ENCODE measurements at places on chromosomes 2 and 18. TPM values are rescaled to one million over a fixed set of nuclear protein-coding genes. Genes with fewer than 3 reads are reported as not detected.

The PXDN gene
- polyA plus RNA-seq = 4.7 TPM

The NYAP2 gene
- polyA plus RNA-seq = not detected

The RSAD2 gene
- polyA plus RNA-seq = 4.3 TPM

The CPLX4 gene
- not detected for polyA plus RNA-seq

The OTOF gene
- not detected for polyA plus RNA-seq

The CFC1 gene
- not detected for polyA plus RNA-seq

The PEX13 gene
- polyA plus RNA-seq = 12.7 TPM

The MEP1B gene
- polyA plus RNA-seq = not detected

DNA sequence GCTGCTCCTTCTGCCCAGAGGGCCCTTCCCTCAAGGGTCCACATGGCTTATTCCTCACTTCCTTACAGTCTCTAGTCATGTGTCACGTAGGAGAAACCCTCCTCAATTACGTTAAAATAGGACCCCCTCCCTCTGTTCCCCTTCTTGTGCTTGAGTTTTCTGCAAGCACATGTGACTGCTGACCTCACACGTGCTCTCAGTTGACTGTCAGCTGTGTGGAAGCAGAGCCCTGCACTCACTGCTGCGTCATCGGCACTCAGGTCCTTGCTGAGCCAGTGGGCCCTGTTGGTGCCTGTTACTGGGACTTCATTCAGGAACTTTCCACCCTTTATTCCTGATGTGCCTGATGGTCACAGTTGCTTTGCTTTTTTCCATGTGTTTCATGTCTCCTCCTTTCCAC is 11.1 kb downstream of the ATG16L1 start:
- DNase-seq = no peak

DNA sequence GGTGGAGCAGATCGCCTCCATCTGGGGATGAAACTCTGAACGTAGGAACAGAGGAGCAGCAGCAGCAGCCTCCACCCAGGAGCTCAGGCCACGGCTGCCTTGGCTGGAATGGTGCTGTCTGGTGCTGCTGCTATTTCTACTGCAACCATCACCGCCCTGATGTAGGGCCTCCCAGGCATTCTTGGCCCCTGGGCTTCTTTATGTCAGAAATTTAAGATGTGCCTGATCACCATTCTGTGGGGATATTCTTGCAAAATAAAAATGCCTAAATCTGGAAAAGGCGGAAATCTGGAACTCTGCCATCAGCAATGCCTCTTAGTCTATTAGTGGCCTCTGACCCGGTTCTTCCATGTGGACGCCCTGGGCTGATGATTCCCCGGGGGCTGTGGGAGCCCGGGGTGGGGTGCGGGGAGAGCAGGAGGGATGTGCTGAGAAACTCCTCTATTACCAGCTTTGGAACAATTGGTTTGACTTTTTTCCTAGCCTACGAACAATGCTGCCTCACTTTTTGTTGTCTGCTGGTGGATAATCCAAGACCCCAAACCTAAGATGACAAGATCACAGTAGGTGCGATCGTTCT is 47.2 kb downstream of the FAM124B start:
- DNase-seq = no peak

DNA sequence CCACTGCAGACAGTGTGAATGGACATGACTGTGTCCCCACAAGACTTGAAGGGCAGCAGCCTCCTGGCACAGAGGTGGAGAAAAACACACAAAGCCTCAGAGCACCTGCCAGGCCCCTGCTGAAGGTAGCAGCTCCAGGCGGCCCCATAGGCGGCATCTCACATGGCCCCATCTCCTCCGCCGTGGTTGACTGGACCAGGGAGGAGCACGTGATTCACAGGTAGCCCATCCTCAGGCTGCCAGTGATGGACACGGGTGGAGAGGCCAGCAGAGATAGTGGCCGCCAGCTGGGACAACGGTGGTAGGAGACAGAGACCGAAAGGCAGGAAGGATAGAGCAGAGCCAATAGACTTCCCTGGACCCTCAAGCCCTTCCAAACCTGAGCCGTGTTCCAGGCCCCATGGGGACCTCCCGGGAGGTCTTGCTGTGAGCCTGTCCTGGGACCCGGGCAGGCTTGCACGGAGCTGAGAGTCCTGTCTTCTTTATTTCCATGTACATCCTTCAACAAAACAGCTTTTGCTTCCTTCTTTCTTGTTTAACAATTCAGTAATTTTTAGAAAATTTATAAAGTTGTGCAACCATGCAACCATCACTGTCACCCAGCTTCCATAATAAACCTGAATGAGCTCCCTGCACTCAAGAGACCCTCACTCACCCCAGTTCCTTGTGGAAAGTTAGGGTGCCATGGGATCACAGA is 26.9 kb downstream of the GPR55 start:
- no peak for DNase-seq

DNA sequence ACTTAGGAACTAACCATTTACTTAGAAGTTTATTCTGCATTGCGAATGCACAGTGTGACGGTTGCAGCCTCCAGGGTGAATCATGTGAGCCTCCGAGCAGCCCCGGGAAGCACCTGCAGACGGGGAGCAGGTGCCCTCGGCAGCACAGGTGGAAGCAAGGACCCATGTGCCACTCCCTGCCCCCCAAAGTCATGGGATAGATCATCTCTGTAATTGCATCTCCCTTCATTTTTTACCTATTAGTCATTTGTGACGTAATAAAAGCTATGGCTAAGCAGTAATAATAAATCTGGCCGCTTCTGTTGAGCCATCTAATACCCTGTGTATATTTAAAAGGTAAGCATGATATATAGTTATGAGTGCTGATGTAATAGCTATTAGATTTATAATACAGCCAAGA is 97.2 kb downstream of the PTGR3 start:
- DNase-seq = no peak

DNA sequence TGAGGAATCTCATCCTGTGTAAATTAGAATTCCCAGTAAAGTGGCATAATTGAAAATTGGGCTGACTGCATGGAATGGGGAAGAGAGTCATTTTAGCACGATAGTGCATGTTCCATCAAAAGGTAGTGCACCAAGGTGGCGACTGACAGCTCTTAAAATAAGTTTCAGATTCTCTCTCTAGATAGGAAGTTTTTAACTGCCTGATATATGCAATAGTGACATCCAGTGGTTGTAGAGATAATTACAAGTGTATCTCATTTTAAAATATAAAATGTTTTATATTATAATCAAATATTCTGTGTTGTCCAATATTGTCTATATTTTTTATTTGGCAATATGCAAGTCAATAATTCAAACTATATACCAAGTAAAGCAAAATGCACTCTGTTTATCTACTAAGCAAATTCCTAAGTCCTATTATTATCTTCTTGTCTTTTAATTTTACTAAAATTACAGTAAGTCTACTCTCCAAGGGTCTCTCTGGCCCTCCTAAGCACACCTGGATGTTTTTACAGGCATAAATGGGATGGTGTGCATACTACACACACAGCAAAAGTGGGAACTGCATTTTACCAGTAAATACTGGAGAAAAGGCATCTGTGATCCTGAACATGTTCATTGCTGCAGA is 397.7 kb upstream of the HNRNPA3 start:
- no peak for DNase-seq

DNA sequence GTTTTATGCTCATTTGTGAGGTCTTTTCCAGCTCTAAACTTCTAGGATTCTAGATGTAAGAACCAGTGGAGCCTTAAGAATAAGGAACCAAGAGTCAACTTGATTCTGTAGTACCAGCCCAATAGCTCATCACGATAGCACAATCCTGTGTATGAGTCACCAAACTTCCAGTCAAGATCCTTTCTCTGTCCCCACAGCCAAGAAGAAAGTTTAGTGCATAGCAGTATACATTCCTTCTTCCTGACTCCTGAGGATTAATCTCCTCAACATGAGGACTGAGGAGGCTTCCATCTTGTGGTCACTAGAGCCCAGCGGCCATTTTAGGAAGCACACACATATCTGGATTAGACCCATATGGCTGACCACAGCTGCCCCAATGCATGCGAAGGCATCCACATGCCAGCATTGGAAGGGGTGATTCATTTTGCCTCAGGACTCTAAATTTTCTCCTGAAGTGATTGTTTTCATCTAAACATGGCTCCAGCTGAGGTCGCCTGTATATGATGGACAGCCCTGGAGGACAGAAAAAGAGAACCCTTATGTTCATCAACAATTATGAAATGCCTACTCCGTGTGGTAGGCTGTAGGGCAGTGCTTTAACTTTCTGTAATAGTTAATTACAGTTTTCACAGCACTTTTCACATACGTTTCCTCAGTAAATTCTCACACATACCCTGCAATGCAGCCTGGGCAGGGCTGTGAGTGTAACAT is 53.5 kb downstream of the RASGRP3 start:
- no peak for DNase-seq

GRCh38 chr18:73461780-73462059 is 593.9 kb upstream of the NETO1 start:
- DNase-seq = no peak

DNA sequence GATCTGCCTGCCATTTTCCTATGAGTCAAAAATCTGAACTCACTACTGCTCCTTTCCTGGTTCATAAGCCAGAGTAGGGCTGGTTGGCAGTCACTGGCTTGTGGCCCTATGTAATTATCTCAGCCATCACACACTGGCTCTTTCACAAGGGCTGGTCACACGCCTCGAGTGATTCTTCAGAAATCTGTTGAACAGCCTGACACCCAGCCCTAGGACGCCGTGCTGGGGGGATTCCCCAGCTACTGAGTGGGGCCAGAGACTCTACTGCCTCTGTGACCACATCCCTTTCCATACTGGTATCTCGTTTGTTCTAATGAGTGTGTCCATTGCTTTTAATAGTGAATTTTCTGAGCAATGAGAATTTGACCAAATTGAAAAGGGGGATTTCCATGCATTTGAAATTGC is 45.8 kb upstream of the RBM44 start:
- no peak for DNase-seq

DNA sequence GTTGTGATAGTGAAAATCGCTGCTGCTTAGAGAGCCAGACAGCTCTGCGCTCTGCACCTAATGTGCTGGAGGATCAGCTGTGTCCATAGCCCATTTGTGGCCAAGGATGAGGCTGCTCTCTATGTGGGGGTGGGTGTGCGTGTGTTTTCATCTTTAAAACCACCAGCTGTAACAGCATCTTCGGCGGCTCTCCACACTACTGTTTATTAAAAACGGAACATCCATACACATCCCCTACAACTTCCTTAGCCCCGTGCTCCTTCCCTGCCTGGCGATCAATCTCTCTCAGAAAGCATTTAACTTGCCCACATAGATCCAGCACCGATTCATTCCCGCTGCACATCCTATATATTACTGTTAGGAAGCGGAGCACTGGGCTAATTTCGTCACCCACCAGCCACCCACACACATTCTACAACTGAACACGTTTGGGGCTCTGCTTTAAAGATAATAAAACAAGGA is 1.6 kb downstream of the CELF4 start:
- no peak for DNase-seq

- DNase-seq = no peak
Observed at GRCh38 chr2:892401-892800, 58.2 kb upstream of the SNTG2 start.

- DNase-seq = no peak
Observed at GRCh38 chr2:86747711-86748639, 27.9 kb downstream of the RMND5A start.

- DNase-seq = no peak
Observed at GRCh38 chr2:10449486-10449831, 1.3 kb upstream of the ODC1 start.

DNA sequence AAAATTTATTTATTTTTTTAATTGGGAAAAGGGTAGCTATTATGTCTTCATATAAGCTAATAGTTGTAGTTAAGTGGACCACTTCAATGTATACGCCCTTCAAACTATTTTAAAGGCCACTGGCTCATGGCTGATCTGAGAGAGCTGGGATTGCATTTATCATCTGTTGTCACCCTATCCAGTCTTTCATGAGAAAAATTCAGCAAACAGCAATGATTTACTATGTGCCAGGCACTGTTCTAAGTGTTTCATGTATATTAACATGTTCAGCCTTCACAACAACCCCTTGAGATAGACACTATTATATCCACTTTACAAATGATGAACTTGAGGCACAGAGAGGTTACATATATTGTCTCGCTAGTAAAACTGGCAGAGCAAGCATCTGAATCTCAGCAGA is 66.1 kb upstream of the ZNF397 start:
- no peak for DNase-seq

DNA sequence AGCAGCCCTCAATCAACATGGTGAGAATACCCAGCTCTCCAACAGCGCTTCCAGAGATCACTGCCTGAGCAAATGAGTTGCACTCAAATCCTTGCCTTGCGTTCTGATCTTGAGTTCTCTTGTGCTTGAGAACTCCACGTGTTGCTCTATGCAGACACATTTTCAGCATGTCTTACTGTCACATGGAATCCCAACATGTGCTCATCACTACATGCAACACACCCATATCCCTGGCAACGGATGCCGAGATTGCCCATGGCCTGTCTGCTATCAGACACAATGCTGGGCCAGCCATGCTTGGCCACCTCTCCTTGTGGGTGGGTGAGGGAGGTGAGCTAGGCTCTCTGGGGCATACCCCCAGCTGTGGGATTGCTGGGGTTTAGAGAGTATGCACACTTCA is 91.9 kb upstream of the LDAH start:
- DNase-seq = no peak

GRCh38 chr2:226413498-226414130 is 386.0 kb downstream of the IRS1 start:
- DNase-seq = no peak

GRCh38 chr18:54030434-54030833 is 194.0 kb downstream of the MBD2 start:
- no peak for DNase-seq

GRCh38 chr2:54771166-54771885 is 47.9 kb downstream of the EML6 start:
- DNase-seq = no peak

DNA sequence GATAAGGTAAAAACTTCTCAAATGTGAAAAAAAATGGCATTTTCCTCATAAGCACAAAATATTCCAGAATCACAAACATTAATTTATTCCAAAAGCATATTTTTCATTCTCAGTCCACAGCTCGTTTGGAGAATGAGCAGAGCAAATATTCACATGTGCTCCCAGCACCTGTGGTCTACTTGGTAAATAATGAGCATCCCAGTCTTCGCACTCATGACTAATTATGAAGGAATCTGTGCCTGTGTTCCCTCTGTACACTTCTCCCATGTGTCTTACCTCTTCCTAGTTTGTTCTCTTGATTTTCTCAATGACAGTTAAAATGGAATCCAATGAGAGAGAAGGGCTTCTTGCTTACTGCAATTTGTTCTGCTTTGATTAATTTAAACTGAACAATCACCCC is 671.0 kb upstream of the SOX11 start:
- DNase-seq = no peak

GRCh38 chr2:62485761-62486438 is 20.1 kb downstream of the TMEM17 start:
- DNase-seq = no peak

- no peak for DNase-seq
Observed at GRCh38 chr2:131349021-131349420, 14.9 kb downstream of the RAB6D start.

DNA sequence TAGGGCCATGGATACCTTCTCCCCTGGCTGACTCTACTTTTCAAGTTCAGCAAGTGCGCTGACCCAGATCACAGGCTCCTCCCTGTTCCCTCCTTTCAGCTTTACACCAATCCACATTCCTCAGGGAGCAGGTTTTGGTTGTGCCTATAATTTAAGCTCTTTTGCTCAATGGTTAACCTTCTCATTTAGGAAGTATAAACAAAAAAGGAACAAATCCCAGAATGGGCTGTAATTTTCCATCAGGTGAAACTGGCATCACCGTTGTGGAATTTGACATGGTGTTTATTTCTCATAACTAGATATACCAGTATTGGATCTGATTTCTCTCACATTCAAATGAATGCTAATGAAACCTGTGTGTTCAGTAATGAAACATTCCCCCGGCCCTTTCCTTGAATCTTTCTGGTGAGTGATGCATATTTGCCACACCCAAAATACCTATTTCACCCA is 13.6 kb downstream of the STRN start:
- DNase-seq = peak; percentile 67

GRCh38 chr18:10459587-10459986 is 5.2 kb downstream of the APCDD1 start:
- DNase-seq = no peak

Measured in kidney (tissue), 22 donors.